M059J (cell line): ENCODE measurements at places on chromosomes 7 and 10. TPM values are rescaled to one million over a fixed set of nuclear protein-coding genes. Genes with fewer than 3 reads are reported as not detected.

- no peak for DNase-seq
These were observed 65.1 kb downstream of the PPP1R3C start for GRCh38 chr10:91567815-91568214.

- peak; percentile 1 for DNase-seq
These were observed 434.1 kb downstream of the DNAJB9 start for GRCh38 chr7:109003742-109004141.

- DNase-seq = no peak
These were observed 182.1 kb downstream of the EVX1 start for GRCh38 chr7:27424749-27425148.

DNA sequence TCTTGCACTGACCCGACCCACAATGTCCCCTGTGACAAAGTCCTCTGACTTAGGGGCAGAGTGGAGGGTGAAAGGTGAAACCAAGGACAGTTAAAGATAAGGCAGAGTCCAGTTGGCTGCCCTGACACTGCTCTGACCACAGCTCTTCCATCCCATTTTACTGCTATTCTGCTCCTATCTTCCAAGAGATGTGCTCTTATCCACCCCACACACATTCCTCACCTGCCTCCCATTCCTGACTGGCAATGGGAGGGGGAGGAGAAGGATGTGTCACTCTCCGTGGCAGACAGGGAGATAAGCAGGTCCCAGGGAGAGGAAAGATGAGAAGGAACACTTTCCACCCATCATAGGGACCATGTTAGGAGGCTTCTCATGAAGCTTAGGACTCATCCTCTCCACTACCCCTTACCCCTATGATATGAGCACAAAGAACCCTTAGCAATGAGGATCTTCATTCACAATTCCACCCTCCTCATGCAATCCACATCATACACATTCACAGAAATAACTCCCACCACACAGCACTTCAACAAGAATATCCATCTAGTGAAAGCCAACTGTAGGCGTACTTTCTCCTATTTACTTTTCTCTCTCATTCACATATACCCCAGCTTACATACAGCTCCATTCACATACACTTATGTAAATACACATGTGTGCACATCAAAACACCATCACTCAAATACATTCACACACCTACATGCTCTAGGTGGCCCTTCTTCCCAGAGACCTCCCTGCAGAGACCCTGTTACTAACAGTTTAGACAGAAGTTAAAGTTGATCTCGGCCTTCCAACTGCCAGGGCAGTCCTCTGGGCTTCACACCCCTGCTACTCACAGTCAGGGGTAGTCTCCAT, 6.6 kb downstream of the SYNPO2L start:
- DNase-seq = peak; percentile 47

DNA sequence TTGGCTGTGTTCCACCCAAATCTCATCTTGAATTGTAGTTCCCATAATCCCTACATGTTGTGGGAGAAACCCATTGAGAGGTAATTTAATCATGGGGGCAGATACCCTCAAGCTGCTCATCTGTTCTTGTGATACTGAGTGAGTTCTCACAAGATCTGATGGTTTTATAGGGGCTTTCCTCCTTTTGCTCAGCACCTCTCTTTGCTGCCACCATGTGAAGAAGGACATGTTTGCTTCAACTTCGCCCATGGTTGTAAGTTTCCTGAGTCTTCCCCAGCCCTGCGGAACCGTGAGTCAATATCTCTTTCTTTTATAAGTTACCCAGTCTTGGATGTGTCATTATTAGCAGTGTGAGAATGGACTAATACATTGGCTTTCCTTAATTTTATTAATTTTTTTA, 527.8 kb downstream of the MDFIC start:
- no peak for DNase-seq

- no peak for DNase-seq
These were observed 141.8 kb upstream of the CDC14C start for GRCh38 chr7:48782511-48782910.

GRCh38 chr7:3897430-3898372, 596.6 kb downstream of the SDK1 start:
- DNase-seq = peak; percentile 27

GRCh38 chr10:133307776-133308420, 774 bp downstream of the TUBGCP2 start:
- DNase-seq = peak; percentile 74

DNA sequence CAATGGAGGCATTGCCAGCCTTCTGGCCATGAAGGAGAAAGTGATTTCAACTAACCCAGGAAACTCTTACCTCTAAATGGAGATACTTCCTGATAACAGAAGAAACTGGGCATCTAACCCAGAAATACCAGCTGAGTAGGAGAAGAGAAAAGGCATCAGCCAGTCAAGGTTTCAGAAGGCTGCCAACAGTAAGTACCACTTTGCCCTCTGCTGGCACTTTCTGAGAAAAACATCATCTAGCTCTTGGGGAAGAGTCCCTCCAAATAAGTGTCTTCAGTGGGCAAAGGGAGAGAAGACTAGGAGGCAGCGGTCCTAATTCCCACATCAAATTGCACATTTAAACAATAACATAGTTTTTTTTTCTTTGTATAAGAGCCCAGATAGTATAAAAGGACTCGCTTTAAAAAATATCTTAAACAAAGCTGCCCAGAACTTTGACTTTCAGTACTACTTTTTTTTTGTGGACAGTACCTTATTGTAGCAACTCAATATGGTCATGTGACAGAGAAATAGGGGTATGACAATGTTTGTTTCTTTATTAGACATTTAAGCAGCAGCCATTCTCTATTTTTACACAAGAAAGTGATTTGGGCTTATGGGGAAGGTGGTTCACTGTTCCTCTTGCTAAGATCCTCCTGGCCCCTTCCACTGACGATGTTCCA, 157.3 kb downstream of the CTTNBP2 start:
- peak; percentile 58 for DNase-seq

GRCh38 chr7:2242541-2243429, 759 bp downstream of the NUDT1 start:
- DNase-seq = peak; percentile 50

DNA sequence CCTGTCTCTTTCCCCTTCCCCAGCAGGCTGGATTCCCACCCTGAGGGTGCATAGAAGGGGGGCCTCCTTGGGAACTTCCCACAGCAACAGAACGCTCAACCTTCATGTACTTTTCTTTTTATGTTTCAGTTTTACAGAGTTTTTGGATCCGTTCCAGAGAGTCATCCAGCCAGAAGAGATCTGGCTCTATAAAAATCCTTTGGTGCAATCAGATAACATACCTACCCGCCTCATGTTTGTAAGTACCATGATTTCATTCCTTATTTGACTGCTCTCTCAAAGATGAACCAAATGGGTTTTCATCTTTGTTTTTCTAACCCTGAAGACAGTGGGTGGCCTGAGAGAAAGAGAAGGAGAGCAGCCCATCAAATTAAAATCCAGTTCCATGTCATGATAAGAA, 46.7 kb downstream of the PLPP4 start:
- peak; percentile 82 for DNase-seq

DNA sequence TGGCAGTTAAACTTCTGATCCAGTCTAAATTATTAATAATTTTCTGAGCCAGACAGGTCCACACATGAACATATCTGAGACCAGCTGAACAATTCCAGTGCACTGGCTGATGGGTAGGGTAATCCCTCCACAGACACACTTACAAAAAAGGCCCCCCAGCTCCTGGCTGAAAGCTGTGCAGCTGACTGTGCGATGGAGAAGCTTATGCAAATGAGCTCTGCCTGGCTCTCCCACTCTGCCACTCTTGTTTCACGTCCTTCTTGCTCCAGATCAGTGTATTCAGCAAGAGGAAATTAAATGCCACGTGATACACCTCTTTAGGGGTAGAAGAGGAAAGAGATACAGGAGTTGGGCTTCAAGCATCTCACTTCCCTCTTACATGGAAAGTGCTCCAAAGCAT, 76.4 kb upstream of the FEZF1 start:
- DNase-seq = no peak

DNA sequence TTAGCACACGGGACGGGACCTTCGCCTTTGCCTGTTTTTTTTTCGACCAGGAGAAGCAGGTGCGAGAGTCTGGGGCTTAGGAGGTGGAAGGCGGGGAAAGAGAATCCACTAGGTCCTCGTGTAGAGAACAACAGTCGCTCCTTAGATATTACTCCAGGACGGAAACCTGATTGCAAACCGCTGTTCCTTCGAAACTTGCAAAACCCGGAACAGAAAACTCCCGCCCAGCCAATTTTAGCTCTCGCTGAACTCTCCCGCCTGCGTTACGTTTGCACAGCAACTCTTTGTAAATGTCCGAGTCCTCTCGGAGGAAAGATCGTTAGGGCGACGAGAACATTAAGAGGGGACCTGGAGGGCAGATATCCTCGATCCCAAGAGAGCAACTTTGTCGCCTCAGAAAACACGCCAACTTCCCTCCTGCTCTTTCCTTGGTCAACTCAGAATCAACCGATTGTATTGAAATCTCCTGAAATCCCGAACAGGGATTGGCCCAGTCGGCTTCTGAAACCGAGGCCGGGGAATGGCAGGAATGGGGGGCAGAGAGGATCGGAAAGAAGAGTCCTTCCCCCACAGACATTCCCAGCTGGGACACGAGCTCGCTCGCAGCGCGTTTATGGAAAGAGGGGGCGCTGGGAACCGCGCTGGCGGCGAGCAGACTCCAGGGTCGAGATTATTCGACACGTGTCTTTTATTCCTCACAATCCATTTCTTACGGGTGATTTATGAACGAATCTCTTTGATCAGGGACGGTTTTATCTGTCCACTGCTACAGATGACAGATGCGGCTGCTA, 9.9 kb downstream of the TWIST1 start:
- peak; percentile 77 for DNase-seq

The LFNG gene
- total RNA-seq = 4.9 and 11.9 TPM in 2 replicates

GRCh38 chr10:30562787-30563186, 66.8 kb downstream of the LYZL2 start:
- peak; percentile 27 for DNase-seq

The COL13A1 gene
- 5.7 and 15.6 TPM in 2 replicates for total RNA-seq

- DNase-seq = peak; percentile 31
These were observed 274.4 kb downstream of the THSD7A start for GRCh38 chr7:11557627-11558026.

The TACC2 gene
- 2.9 and 7.8 TPM in 2 replicates for total RNA-seq

DNA sequence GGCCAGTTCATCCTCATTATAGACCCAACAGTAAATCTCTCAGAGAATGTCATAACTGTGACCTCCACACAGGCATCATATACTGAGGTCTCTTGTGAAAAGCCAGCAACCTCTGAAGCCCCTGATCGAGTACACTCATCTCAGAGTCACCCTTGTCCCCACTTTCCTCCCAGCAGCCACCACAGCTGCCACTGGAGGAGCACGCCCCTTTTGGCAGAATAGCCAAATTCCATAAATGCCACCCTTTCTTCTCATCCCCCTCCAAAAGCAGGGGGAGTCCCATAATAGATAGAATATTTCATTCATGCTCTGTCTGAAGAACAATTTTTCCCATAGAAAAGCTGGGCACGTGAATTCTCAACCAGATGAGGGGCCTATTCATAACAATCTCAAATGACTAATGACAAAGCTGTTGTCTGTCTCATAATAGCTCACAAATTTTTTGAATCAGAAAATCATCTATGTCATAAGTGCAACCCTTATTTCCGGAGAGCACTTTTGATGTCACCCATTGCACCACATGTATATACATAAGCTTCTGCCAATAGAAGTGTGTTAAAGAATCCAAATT, 47.4 kb downstream of the SGMS1 start:
- peak; percentile 54 for DNase-seq

The TMEM106B gene
- total RNA-seq = 125 and 171 TPM in 2 replicates

DNA sequence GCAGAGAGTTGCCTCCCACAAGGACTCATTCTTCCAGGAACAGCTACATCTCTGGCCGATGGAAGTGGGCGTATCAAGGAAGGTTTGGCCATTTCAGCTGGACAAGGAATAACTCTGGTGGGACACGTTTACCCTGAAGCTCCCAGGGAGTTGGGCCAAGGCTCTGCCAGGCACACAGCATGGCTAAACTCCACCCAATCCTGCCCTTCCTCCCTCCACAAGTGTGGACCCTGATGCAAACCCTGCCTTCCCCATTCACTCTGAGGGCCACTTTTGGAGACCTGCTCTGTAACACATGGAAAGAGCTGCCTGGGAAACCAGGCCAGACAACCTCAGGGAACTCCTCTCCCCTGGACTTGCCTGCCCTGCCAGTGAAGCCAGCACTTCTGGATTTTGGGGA, 407.8 kb upstream of the FOXK1 start:
- no peak for DNase-seq

The CALCR gene
- not detected in 2 replicates for total RNA-seq

- no peak for DNase-seq
These were observed 132.3 kb downstream of the DPY19L1 start for GRCh38 chr7:34904987-34905386.

The CDH23 gene
- not detected in 2 replicates for total RNA-seq

GRCh38 chr10:68897336-68897741, 3.8 kb upstream of the DDX50 start:
- peak; percentile 77 for DNase-seq

DNA sequence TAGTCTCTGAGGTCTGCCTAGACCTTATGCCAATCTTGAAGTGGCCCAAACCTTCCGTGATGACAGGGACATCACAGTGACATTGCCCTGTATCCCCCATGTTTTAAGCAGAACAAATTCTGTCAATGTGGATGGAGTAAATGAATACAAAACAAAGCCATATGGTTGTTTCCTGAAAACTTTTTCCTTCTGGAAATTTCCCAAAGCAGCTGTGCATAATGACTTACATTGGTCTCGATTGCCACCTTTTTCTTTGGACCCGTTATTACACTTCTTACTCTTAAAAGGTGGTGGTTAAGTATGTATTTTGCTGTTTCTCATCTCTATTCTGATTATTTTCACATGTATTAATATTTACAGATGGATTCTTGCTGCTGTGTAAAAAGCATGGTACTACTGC, 411.2 kb upstream of the KLF6 start:
- DNase-seq = no peak

DNA sequence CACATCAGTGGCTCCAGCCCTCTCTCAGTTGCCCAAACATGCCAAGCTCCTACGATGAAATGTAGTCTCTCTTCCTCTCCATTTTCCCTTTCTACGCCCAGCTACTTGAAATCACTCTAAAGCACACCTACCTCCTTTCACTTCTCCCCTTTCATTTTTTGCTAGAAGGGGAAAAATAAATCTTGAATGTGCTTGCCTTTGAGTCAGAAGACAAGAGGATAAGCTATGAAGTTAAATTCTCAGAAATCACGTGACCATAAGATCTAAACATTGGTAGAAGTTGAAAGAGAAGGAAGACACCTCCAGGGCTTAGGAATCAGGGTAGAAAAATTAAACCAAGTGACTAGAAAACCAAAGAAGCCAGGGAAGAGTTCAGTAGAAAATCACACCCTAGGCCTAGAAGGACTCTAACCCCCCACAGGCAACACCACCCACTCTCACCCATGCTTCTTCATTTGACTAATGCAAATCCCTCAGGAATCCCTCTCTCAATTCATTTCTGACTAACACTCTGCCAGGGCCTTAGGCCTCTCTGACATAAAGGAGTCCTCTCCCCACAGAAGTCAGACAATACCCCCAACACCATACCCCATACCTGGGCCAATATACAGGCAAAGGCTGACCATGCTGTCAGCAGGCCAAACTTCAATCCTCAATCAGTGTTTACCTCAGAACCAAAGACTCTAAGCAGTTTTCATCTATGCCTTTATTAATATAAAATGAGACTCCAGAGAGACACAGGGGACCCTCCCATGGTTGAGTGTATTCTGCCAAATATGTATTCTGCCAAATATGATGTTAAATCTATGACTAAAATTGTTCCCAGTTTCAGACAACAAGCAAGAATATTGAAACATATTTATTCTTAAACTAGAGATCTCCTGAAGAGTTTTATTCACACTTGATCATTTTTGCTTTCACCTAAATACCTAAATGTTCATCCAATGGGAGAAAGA, 84.8 kb downstream of the ELMO1 start:
- DNase-seq = no peak

The C10orf88 gene
- total RNA-seq = 9.1 and 12.6 TPM in 2 replicates
